ENCODE measurements at places on chromosomes 5 and 9.

DNA sequence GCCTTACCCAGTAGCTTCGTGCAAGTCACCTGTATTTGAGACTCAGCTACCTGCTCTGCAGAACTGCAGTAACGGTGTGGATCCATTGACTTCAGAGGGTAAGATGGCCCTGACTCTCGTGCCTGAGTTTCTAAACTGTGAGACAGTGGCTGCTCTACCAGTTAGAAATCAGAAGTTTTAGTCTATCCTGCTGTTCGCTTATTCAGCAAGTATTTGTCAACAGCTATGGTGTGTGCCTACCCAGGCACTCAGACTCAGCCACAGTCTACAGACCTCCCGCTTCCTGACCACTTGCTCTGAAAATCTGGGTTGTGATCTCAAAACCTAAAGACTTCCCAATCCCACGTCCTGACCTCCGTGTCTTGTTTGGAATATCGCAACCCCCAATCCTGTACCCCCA lies 13.5 kb downstream of the AQP3 start:
- no peaks in the 10 kb centered on the region for H3K4me1 ChIP-seq
- no peak overlapping the region for H3K27ac ChIP-seq
- H3K27me3 ChIP-seq, result no peaks in the 10 kb centered on the region

- H3K36me3 ChIP-seq, result no peaks in the 10 kb centered on the region
- H3K4me1 ChIP-seq, result no peaks in the 10 kb centered on the region
- H3K27me3 ChIP-seq, result no peaks in the 10 kb centered on the region
- DNase-seq, result no peak
- H3K27ac ChIP-seq, result no peak overlapping the region
Measured at GRCh38 chr9:686321-686813, 155.1 kb upstream of the DMRT1 start.

GRCh38 chr9:113933671-113934070 lies 57.6 kb downstream of the ZNF618 start:
- no peaks in the 10 kb centered on the region for H3K27me3 ChIP-seq
- peak; percentile 12 for DNase-seq
- H3K36me3 ChIP-seq, result no peaks in the 10 kb centered on the region
- H3K27ac ChIP-seq, result no peak overlapping the region

GRCh38 chr5:169354921-169355320 lies 54.0 kb upstream of the SLIT3 start:
- H3K36me3 ChIP-seq, result no peaks in the 10 kb centered on the region
- H3K4me1 ChIP-seq, result no peaks in the 10 kb centered on the region
- H3K27ac ChIP-seq, result no peak overlapping the region
- no peak for DNase-seq
- H3K4me3 ChIP-seq, result no peak overlapping the region
- no peaks in the 10 kb centered on the region for H3K27me3 ChIP-seq

GRCh38 chr9:114324492-114324891 lies 1.6 kb downstream of the ORM1 start:
- H3K4me1 ChIP-seq, result no peaks in the 10 kb centered on the region
- no peaks in the 10 kb centered on the region for H3K36me3 ChIP-seq
- H3K4me3 ChIP-seq, result no peak overlapping the region
- H3K27me3 ChIP-seq, result no peaks in the 10 kb centered on the region

- H3K4me3 ChIP-seq, result no peak overlapping the region
- no peak for DNase-seq
- no peaks in the 10 kb centered on the region for H3K36me3 ChIP-seq
- H3K4me1 ChIP-seq, result no peaks in the 10 kb centered on the region
- peak overlapping the region; percentile 44 for H3K27ac ChIP-seq
- H3K27me3 ChIP-seq, result peaks cover 11% of the 10 kb centered on the region
Measured at GRCh38 chr9:129569502-129570449, 51.1 kb downstream of the C9orf50 start.

DNA sequence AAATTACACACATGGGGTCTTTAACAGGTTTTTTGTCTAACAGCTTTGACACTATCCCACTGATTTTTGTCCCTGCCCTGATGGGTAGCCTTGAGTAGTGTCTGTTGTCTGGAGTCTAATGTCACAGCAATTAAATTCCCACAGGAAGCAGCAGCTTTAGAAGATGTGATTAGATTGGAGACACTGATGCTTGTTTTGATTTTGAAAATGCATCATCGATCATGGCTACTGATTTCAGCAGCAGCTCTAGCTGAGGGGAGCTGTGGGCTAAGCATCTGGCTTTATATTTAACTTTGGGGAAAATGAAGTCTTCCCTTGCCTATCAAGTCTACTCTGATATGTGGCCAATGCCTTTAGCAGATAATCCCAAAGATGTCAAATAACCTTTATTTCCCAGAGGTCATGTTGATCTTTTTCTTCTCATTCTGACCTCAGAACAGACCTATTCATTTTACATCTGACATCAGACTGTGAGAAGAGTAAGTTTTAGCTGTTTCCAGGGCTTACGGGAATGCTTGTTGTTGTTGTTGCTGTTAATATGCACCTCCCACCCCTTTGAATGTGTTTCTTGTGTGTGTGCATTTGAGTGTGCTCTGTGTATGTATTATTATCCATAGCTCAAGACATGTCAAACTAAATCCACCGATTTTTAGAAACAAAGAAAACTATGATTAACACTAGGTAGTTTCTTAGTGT lies 704.9 kb upstream of the NUDT12 start:
- H3K27me3 ChIP-seq, result no peaks in the 10 kb centered on the region
- H3K36me3 ChIP-seq, result no peaks in the 10 kb centered on the region
- no peak for DNase-seq

DNA sequence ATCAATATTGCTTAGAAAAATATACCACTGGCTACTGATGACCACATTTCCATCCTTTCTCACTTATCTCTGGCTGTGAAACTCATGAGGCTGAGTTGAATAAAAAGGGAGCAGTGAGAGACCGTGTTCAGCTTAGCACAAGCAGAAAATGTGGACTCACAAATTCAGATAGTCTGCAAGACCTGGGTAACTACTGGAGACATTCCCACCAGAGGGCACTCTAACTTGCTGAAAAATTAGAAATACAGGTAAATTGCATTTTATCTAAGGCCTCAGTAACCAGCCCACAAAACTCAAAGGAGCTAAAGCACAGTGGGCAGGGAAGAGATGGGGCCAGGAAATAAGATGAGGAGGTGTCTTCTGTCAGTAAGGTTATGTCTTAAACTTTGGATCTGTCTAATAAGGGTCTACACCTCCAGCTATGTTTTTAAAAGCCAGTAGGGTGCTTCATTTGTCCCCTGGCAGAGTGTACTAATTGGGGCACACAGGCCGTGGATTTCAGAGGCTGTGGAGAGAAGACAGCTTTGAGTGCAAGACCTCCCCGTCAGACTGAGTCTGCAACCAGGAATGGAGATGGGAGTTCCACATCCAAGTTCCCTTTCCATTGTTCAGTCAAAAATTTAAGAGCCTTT lies 8.7 kb upstream of the NDUFB6 start:
- peak; percentile 25 for DNase-seq
- H3K27me3 ChIP-seq, result no peaks in the 10 kb centered on the region
- no peaks in the 10 kb centered on the region for H3K4me1 ChIP-seq
- H3K27ac ChIP-seq, result no peak overlapping the region
- H3K36me3 ChIP-seq, result no peaks in the 10 kb centered on the region

DNA sequence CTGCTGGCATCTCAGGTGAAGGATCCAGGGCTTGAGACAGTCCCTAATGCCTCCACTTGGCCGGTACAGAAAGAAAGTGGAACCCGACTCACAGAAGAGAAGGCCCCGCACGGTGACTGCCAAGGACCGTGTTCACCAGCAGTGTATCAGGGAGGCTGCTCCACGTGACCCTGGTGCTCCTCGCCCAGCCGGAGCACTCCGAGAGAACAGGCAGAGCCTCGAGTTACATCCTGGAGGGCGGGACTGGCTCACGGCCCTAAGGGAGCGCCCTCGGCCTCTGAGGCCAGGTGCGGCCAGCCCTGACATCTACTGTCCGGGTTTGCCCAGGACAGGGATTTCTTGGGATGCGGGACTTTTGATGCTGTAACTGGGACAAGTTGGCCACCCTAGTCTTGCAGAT lies 104.0 kb upstream of the SARDH start:
- DNase-seq, result peak; percentile 82
- H3K4me1 ChIP-seq, result peaks cover 3% of the 10 kb centered on the region
- H3K27me3 ChIP-seq, result no peaks in the 10 kb centered on the region
- peak overlapping the region; percentile 60 for H3K27ac ChIP-seq

- no peaks in the 10 kb centered on the region for H3K36me3 ChIP-seq
- no peak overlapping the region for H3K4me3 ChIP-seq
- peak overlapping the region; percentile 40 for H3K27ac ChIP-seq
- no peak for DNase-seq
- H3K4me1 ChIP-seq, result no peaks in the 10 kb centered on the region
Measured at GRCh38 chr9:4815381-4815956, 22.7 kb downstream of the RCL1 start.

DNA sequence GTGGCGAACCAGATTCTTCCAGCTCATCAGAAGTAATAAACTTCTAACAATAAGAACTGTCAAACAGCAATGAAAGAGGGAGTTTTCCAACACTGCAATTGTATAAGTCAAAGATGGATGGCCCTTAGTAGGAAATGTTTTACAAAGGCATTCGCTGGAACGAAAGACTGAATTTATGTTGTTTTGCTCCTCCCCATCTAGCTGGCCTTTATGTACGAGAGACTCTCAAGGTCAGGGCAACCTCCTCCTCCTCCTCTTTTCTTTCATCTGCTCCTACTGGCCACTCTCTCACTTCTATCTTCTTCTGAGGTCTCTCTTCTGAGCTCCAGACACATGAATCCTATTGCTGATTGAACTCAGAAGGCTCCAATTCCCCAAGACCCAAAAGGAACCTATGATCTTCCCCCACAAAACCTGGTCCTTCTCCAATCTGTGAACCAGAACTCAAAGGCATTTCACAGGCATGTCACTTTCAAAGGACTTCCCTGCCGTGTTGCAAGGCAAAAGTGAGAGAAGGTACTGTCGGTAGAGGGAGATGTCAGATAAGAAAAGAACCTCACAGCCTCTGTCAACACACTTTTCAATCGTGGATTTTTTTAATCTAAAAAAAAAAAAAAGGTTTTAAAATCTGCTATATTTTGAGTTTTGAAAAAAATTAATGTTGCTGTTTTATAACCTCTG lies 28.5 kb upstream of the PUM3 start:
- H3K4me1 ChIP-seq, result no peaks in the 10 kb centered on the region
- H3K27ac ChIP-seq, result no peak overlapping the region

DNA sequence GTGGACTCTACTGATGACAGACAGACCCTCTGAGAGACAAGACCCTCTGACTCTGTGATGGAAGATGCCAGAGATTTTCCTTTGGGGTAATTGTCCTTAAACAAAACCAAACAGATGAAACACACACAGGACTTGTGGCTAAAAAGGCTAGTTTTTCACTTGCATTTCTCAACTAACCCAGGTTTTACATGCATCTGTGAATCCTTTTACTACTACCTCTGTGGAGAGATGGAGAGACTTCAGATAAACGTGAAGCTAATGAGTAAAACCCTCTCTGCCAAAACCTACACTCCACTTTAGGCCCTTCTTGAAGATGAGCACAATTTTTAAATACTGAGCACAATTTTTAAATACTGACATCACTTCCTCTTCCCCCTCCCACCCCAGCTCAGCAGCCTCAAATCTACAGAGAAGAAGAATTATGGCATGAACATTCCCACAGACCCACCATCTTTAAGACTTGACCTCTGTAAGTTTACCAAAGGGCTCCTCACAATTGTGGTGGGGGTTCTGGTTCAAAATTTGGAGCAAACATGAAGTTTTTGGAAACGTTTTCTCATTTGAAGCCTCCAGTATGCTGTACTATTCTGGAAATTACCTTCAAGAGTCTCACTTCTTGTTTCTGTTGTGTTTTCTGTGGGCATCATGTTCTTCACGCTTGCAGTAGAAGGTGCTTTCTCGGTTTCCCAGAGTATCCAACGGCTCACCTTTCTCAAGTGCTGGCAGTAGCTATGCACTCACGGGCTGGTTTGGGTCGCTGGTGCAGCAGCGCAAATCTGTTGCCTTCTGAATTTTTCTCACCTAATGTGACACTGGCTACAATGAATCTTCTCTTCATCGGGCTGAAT lies 42.7 kb downstream of the ACER2 start:
- no peak overlapping the region for H3K4me3 ChIP-seq
- no peaks in the 10 kb centered on the region for H3K27me3 ChIP-seq
- H3K4me1 ChIP-seq, result no peaks in the 10 kb centered on the region
- no peak for DNase-seq

DNA sequence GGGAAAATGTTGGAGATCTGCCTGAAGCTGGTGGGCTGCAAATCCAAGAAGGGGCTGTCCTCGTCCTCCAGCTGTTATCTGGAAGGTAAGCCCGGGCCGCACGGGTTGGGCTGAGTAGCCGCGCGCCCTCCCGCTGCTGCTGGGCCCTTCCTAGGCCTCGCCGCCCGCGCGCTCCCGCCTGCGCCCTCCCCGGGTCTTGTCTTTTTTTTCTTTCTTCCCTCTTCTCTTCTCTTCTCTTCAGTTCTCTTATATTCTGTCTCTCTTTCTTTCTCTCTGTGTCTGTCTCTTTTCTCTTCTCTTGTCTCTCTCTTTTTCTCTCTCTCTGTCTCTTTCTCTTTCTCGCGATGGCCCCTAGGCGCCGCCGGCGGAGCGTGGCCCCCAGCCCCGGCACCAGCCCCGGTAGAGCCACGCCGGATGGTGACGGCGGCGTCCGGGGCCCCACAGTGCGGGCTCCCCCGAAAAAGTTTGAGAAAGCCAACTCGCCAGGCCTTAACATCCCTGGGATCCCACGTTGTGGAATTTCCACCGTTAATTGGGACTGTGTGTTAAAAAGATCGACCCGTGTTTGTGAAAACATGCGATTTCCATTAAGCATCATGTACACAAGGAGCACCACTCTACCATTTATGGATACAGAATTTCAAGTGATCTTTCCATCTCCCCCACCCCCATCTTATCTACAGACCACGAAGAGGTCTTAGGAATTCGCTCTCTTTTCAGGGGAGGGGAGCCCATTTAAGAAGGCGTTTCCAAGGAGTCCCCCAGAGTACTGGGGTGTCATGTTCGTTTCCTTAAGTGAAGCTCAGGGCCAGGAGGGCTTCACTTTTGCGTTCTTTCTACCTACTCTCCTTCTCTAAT lies 616 bp downstream of the ABL1 start:
- peak overlapping the region; percentile 94 for H3K27ac ChIP-seq
- H3K36me3 ChIP-seq, result no peaks in the 10 kb centered on the region
- no peaks in the 10 kb centered on the region for H3K27me3 ChIP-seq
- peak overlapping the region; percentile 63 for H3K4me3 ChIP-seq

DNA sequence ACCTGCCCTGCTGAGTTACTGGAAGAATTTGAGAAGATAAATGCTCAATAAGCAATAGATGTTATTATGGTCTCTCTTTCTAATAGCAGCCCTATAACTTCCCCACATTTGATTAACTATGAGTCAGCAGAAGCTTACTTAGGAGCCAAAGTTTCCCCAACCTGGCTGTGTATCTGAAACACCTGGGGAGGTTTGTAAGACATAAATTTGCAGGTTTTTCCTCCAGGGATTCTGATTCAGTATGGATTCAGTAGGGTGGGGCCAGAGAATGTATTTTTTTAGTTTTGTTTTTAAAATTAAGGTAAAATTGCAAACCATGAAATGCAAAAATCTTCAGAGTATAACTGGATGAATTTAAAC lies 44.9 kb upstream of the GNPDA1 start:
- no peaks in the 10 kb centered on the region for H3K36me3 ChIP-seq
- H3K4me1 ChIP-seq, result no peaks in the 10 kb centered on the region
- H3K4me3 ChIP-seq, result no peak overlapping the region
- no peak overlapping the region for H3K27ac ChIP-seq
- no peak for DNase-seq
- no peaks in the 10 kb centered on the region for H3K27me3 ChIP-seq

All from colonic mucosa (tissue), 4 donors.